ENCODE measurements at places on chromosomes 11 and 22. TPM values are rescaled to one million over a fixed set of nuclear protein-coding genes. Genes with fewer than 3 reads are reported as not detected.
A peak's percentile ranks its signal among the peaks of the same experiment; 100 is the strongest.

GRCh38 chr11:54930930-54931329, 224.3 kb downstream of the OR4A5 start:
- no peak for DNase-seq

DNA sequence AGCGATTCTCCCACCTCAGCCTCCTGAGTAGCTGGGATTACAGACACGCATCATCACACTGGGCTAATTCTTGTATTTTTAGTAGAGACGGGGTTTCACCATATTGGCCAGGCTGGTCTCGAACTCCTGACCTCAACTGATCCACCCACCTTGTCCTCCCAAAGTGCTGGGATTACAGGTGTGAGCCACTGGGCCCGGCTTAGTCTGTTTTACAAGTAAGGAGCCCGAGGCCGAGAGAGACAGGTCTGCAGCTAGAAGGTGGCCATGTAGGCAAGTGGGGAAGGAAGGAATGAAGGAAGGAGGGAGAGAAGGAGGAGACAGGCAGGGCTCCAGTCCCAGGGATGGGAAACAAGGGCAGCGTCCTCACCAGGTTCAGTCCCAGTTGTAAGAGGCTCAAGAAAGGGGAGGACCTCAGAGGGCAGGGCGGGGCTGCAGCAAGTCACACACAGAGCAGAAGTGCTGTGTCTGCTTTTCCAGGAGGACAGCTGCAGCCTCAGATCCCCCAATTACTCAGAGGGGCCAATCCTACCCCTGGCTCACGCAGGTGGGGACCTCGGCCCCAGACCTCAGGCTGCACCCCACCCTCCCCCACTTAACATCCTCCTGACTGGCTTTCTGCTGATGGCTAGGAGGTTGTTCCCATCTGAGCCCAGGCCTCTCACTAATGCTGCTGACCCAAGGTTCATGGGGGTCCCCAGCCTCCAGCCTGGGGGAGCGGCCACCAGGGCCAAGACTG, 53.8 kb upstream of the PRR5 start:
- no peak for DNase-seq

Gene DGAT2
- total RNA-seq = 6.9 TPM

- no peak for DNase-seq
These were observed 15.0 kb downstream of the AASDHPPT start for GRCh38 chr11:106092446-106092845.

- no peak for DNase-seq
These were observed 102.8 kb upstream of the AKIP1 start for GRCh38 chr11:8808226-8808585.

Gene SDF2L1
- 18.3 TPM for total RNA-seq

DNA sequence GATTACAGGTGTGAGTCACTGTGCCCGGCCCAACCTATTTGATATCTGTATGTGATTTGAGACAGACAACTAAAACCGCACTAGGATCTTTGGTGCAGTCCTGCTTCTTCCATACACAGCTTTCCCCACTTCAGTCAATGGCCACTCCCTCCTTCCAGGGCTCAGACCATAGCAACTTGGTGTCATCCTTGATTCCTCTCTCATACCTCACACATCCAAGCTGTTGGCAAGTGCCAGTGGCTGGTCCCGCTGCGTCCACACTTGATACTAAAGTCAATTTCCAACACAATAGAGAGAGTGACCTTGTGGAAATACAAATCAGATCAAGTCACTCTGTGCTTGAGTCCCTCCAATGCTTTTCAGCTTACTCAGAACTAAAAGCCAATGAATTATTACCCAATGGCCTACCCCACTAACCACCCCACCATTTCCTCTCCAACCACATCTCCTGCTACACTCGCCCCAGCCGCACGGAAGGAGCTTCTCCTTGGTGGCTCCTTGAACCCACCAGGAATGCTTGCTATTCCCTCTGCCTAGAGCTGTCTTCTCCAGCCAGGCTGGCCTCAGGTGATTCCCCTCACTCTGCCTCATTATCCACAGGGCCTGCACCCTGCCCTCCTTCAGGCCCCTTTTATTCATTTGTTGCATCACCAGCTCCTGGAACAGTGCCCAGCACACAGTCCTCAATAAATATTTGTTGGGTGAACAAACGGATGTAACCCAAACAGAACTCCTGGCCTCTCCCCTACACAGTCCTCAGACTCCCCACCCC, 12.9 kb downstream of the ABTB2 start:
- DNase-seq = peak; percentile 42

Gene RAB39A
- total RNA-seq = 0.52 TPM

GRCh38 chr11:93476796-93477195, 66.4 kb downstream of the SMCO4 start:
- no peak for DNase-seq

GRCh38 chr11:106770489-106771085, 247.7 kb downstream of the GUCY1A2 start:
- no peak for DNase-seq

Gene DRICH1
- total RNA-seq = not detected

GRCh38 chr22:39954584-39955055, 5.6 kb upstream of the TMA7B start:
- DNase-seq = no peak

- no peak for DNase-seq
These were observed 590 bp upstream of the TSPO start for GRCh38 chr22:43150731-43151206.

GRCh38 chr11:8099291-8099899, 18.4 kb downstream of the TUB start:
- peak; percentile 75 for DNase-seq

- peak; percentile 46 for DNase-seq
These were observed 20.7 kb downstream of the ZBTB16 start for GRCh38 chr11:114080219-114080618.

Gene KRTAP5-2
- total RNA-seq = not detected

GRCh38 chr11:72773696-72774095, 20.2 kb downstream of the STARD10 start:
- DNase-seq = no peak

- no peak for DNase-seq
These were observed 13.4 kb downstream of the MORC2 start for GRCh38 chr22:30955153-30955552.

Gene C1QTNF5
- 14.4 TPM for total RNA-seq

Gene MMP12
- not detected for total RNA-seq

DNA sequence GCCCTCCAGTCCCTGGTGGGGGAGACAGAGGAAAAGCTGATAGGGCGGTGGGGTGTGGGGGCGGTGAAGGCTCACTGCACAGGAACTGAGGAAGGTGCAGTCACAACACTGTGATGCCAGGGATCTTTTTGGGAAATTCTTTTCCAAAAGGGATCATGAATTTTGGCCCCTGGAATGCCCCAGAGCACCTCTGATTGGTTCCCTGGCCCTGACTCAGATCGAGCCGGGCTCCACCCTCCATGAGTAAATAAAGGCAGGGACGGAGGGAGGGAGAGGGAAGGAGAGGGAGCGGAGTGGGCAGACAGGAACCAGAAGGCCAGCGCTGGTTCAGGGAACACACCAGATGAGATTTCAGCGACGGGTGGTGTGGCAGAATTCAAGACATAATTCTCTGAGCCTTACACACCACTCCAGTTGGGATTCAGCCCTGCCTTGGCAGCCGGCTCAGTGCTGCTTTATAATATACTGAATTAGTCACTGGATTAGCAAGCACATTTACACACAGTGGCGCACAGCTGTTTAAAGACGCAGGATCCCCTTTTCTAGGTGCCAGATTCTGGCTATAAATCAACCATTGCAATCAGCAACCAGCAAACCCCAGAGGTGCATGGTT, 80.3 kb downstream of the ETS1 start:
- DNase-seq = peak; percentile 83

GRCh38 chr11:113587308-113587739, 112.1 kb upstream of the DRD2 start:
- DNase-seq = no peak

GRCh38 chr22:46250783-46251125, 661 bp upstream of the CDPF1 start:
- DNase-seq = no peak

Gene OR4A47
- total RNA-seq = not detected

GRCh38 chr22:22450343-22450839, 58.2 kb downstream of the ZNF280B start:
- DNase-seq = no peak

GRCh38 chr11:116874251-116874650, 36.8 kb upstream of the APOA1 start:
- DNase-seq = no peak

DNA sequence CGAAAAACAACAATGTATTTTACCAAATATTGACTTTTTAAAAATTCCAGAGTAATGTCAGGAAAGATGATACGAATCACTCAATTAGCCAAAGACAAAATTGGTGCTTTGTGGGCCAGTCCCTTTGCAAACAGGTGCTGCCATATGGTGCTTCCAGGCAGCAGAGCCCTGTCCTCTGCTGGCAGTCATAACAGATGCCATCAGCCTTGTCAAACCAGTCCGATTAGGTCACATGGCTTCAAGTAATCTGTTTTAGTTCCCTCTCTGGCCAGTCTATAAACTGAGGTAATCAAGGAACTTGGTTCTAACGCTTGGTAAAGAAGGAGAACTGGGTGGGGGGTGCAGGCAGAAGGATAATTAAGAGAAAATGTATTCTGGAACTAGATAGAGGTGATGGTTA, 49.1 kb upstream of the CAPRIN1 start:
- no peak for DNase-seq

- DNase-seq = no peak
These were observed 2.1 kb downstream of the MFRP start for GRCh38 chr11:119344291-119345010.

- peak; percentile 43 for DNase-seq
These were observed 177.2 kb downstream of the INSC start for GRCh38 chr11:15291885-15292284.

- no peak for DNase-seq
These were observed 206.5 kb downstream of the NELL1 start for GRCh38 chr11:20875889-20876288.
